ENCODE measurements at places on chromosomes 2 and 18.

- no peak for DNase-seq
Measured at GRCh38 chr2:224401641-224402342, at the start of gene FAM124B. Gene FAM124B, minus strand, starts transcription at chr2:224402107. Its CDS starts 339 bp downstream, at chr2:224401768.

- peak; percentile 97 for DNase-seq
Measured at GRCh38 chr2:178279142-178279541, 84.8 kb downstream of the OSBPL6 start.

- peak; percentile 57 for DNase-seq
Measured at GRCh38 chr2:188557081-188557480, 265.4 kb downstream of the GULP1 start.

- DNase-seq = no peak
Measured at GRCh38 chr2:216739035-216739434, 43.7 kb upstream of the IGFBP5 start.

DNA sequence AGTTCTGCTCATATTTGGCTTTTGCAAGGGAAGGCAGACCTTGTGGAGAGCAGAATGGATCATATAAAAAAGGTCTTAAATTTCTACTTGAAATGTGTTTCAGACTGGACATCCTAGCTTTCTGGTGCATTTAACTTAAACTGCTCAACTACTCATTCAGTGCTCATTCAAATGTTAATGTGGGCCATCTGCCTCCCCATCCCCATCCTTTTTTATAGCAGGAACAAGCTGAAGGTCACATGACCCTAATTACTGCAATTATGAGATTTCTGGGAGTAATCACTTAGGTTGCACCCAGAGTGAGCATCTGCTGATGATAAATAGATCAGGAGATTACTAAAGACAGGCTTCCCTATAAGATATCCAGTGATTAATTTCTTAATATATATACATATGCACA, 96.1 kb downstream of the MAP2 start:
- DNase-seq = no peak

- DNase-seq = no peak
Measured at GRCh38 chr2:144310889-144311608, 208.9 kb downstream of the ZEB2 start.

DNA sequence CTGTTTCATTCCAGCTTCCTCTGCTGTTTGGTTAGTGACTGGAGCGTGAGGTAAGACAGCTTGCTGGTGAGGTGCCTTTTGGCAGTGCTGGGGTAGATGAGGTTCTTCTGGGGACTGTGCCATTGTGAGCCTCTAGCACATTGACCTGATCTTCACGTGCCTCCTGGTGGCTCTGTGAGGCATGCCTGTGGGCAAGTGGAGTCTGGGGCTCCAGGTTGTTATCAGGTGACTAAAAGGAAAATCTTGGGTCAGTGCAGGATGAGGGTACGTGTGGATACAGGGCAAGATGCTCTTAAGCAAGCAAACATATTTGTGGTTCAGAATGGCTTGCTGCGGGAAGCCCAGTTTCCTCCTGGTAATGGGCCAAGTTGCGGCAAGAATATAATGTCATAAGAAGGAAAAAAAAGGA, 75.4 kb downstream of the FHOD3 start:
- DNase-seq = no peak

DNA sequence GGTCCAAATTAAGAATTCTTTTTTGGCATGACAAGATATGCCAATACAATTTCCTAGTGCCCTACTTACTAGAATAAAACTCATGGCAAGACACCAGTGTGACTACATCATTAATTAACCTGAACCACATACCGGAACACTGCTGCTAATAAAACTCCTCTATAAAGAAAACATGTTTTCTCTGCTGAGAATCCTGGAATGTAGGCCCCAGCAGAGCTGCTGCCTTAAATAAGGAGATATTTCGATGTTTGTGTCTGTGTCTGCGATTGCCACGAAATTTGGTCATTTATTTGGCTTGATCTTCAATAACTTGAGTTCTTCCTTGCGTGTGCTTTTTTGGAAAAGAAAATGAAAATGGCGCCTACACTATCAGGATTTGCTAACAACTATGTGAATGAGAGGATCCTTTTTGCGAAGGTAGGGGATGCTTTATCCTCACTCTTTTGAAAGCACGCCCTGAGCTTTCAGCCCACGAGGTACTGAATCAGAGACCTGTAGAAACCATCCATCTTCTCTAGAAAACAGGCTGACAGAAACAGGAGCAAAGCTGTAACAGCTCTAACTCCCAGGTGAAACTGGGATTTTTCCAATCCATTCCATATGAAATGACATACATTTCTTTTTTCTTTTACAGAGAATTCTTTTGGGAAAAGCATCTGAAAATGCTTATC, 27.0 kb downstream of the KLF7 start:
- peak; percentile 85 for DNase-seq

- DNase-seq = no peak
Measured at GRCh38 chr2:146228466-146229058, 1616.3 kb upstream of the ACVR2A start.

- no peak for DNase-seq
Measured at GRCh38 chr2:1864981-1865421, 120.7 kb upstream of the PXDN start.

- DNase-seq = no peak
Measured at GRCh38 chr2:44836174-44836573, 105.3 kb upstream of the SIX3 start.

DNA sequence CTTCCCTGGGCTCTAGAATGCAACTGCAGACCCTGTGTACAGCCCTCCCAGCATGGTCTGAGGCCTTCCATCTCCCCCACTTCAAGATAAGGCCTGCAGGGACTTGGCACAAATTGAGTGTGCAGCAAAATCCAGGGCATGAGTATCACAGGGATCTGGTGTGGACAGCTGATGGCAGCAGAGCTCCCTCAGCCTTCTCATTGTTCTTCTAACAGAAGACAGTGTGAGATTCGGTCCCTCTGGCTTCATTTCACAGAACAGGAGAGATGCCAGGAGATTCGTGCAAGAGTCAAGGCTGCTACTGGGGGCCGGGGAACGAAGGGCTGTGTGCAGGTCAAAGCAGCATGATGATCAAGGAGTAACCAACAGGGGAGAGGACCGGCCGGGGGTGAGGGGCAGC, 85.8 kb downstream of the UXS1 start:
- peak; percentile 35 for DNase-seq

DNA sequence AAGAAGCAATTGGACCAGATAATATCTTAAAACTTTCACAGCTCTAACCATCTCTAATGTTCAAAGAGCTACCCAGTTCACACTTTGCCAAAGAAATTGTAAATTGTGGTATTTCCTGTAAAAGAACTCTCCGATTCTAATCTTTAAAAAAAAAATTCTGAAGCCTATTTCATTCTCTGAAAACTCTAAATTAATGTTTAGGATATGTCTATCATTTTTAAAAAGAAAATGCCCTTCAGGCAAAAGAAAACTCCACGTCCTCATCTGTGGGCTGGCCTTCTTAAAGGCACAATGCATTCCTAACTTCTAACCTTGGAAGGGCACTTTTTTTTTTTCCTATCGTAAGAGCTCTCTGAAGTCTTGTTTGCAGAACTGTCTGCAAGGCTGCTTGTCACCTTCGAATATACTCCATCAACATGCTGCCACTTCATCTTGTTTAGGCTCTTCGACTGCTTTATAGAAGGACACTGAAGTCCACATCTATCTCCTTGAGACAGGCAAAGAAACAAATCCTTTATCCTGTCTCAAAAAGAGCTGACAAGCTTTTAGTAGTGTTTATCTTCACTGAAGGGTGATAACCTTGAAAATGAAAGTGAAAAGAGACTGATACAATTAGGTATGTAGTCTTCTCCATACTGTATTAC, 124.3 kb upstream of the SLC39A10 start:
- DNase-seq = peak; percentile 74

- DNase-seq = no peak
Measured at GRCh38 chr2:173043476-173043875, 32.2 kb upstream of the MAP3K20 start.

GRCh38 chr2:11160256-11160655, 5.0 kb downstream of the SLC66A3 start:
- DNase-seq = no peak

DNA sequence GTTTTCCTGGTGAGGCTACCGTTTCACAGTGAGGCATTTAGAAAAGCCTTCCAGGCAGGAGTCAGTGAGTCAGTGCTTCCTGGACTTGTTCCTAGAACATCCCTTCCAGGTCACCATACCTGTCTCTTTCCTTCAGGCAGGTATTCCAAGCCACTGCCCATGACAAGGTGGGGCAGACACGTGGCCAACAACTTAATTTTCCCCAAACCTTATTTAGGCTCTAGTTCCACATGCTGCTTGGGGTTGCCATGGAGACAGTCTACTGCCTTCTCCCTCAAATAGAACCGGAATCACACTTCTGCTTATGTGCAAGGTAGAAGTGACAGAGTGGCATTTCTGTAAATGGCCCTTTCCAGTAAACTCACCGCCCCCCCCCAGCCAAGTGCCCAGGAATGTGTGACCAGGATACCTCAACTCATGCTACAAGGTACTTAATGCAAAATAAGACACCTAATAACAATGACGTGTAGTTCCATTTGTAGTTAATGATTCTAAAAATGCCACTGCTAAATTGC, 258.3 kb downstream of the PRKCE start:
- DNase-seq = peak; percentile 90

DNA sequence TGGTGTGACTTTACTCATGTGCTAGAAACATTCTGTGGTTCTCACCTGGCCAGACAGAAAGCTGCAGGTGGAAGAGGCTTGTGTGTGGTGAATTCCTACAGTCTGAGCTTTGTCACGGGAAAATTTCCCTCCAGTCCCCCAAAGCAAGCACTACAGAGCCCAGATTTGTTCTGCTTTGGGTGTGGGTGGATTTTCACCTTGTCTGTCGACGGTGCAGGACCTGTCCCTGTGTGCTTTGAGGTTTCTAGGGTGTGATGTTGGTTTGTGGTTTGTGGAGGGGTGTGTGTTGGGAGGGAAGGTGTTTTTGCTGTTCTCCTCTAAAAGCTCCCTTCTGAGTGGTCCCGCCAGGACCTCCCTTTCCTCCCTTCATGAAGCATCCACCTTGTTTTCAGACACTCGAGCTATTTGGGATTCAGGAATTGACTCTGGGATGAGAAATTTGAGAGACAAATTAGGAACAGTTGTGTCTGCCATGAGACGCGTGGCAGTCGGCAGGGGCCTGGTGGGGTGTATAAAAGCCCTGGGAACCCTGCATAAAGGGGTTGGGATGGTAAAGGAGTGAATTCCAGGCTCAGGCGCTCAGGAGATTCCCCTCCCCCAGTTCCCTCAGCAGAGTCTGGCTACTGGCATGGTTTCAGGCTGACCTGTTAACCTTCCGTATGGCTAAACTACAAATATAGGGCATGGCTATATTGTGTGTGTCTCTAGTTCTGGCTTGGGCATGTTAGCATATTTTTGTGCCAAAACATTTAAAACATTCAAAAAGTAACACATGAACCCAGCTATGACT, 65.5 kb downstream of the DGKD start:
- DNase-seq = no peak

GRCh38 chr2:128320192-128320905, 1.7 kb upstream of the HS6ST1 start:
- DNase-seq = no peak

GRCh38 chr18:43531438-43531837, 254.1 kb upstream of the SYT4 start:
- DNase-seq = no peak

GRCh38 chr2:44933434-44933951, 8.0 kb upstream of the SIX3 start:
- DNase-seq = no peak

DNA sequence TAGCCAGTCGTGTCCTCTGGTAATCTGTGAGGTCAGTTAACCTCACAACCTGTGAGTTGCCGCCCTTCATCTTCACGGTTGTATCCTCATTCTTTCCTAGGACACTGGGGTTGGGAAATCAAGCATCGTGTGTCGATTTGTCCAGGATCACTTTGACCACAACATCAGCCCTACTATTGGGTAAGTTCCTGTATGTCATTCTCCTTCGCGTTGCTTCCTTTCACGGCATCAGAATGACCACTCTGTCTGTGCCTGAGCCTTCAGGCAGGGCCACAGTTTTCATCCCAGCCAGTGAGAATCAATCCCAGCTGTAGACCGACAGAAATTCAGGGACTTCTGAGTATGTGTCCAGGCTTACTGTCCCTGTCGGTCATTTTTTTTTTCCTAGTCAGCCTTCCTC, 67.1 kb downstream of the RAB31 start:
- DNase-seq = no peak

DNA sequence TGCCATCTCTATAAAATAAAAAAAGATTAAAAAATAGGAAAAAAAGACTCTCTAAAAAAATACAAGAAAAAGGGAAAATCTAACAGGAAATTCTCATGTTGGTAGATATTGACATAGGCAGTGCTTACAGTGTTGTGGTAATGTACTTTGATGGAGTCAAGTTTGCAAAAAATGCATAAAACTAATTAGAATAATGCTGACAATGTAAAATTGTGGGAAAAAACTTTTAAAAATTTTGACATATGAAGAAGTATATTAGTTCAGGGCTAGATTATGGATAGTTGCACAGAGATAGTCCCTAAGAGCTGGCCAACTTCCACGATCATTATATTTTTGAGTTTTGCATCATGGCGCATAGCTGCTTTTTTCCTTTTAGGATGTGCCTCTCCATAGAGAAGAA, 72.7 kb downstream of the GBX2 start:
- DNase-seq = no peak

DNA sequence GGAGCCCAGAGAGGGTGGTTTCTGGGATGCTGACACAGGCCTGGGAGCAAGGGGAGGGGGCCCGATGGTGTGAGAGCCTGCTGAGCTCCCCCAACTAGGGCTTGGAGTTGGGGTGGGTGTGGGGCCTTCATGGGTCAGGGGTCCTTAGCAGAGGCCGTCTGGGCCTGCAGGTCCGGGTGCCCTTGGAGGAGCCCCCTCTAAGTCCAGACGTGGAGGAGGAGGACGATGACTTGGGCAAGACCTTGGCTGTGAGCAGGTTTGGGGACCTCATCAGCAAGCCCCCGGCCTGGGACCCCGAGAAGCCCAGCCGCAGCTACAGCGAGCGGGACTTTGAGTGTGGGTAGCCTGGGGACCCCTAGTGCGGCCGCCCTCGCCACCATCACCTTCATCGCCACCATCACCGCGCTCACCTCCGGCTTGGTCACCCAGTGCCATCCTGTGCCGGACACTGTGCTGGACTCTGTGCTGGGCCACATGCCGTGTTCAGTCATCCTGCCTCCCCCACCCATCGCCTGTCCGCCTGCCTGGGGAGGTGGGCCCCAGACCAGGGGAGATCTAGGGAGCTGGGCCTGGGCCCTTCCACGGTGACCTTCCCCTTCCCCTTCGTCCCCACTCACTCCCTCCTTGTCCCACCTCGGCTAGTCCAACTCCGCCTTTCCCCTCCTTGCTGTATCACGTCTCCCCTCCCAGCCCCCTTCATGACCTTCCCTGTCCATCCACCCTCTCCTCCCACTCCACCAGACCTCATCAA, 980 bp downstream of the SLC4A3 start:
- no peak for DNase-seq

GRCh38 chr2:39484206-39484605, 47.1 kb upstream of the MAP4K3 start:
- DNase-seq = no peak
